ENCODE measurements at places on chromosomes 1 and 21. TPM values are rescaled to one million over a fixed set of nuclear protein-coding genes. Genes with fewer than 3 reads are reported as not detected.

Gene ZC3H12A
- total RNA-seq: 3.6 TPM

GRCh38 chr21:36149788-36150711, 6.6 kb upstream of the DOP1B start:
- peaks cover 30% of the 10 kb centered on the region for H3K27me3 ChIP-seq
- H3K4me1 ChIP-seq: peaks cover 8% of the 10 kb centered on the region
- H3K27ac ChIP-seq: no peak overlapping the region
- H3K36me3 ChIP-seq: no peaks in the 10 kb centered on the region
- H3K4me3 ChIP-seq: no peak overlapping the region

DNA sequence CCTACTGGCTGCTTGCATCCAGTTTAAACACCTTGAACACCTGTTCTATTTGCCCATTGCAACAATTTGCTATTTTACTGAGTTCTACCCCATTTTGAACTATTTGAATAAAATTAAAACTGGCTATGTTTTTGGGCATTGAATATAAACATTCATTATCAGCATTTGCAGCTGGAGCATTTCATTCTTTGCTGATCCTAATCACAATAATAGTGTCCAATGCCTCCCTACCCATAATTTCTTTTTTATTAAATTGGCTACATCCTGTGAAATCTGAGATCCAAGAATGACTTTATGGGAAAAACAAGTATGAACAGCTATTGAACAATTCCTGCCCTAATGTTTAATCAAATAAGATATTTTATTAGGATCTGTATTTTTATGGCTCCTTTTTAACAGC, 447.9 kb downstream of the PLA2G4A start:
- no peak for DNase-seq
- H3K27ac ChIP-seq: no peak overlapping the region
- H3K4me3 ChIP-seq: no peak overlapping the region
- no peaks in the 10 kb centered on the region for H3K36me3 ChIP-seq

Gene SUSD4
- total RNA-seq: 0.56 TPM

Gene HTR1D
- not detected for total RNA-seq

GRCh38 chr1:150397392-150398032, 33.6 kb downstream of the RPRD2 start:
- no peaks in the 10 kb centered on the region for H3K4me1 ChIP-seq
- no peak overlapping the region for H3K4me3 ChIP-seq
- no peak overlapping the region for H3K27ac ChIP-seq
- H3K27me3 ChIP-seq: no peaks in the 10 kb centered on the region
- no peak for DNase-seq
- H3K36me3 ChIP-seq: peaks cover 30% of the 10 kb centered on the region

Gene MAP3K21
- 0.51 TPM for total RNA-seq

DNA sequence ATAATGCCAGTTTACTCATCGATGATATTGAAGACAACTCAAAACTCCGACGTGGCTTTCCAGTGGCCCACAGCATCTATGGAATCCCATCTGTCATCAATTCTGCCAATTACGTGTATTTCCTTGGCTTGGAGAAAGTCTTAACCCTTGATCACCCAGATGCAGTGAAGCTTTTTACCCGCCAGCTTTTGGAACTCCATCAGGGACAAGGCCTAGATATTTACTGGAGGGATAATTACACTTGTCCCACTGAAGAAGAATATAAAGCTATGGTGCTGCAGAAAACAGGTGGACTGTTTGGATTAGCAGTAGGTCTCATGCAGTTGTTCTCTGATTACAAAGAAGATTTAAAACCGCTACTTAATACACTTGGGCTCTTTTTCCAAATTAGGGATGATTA, 13.7 kb downstream of the GGPS1 start:
- H3K4me3 ChIP-seq: no peak overlapping the region
- H3K4me1 ChIP-seq: no peaks in the 10 kb centered on the region
- peaks cover 11% of the 10 kb centered on the region for H3K36me3 ChIP-seq
- H3K27me3 ChIP-seq: no peaks in the 10 kb centered on the region

Gene FAM177B
- not detected for total RNA-seq

DNA sequence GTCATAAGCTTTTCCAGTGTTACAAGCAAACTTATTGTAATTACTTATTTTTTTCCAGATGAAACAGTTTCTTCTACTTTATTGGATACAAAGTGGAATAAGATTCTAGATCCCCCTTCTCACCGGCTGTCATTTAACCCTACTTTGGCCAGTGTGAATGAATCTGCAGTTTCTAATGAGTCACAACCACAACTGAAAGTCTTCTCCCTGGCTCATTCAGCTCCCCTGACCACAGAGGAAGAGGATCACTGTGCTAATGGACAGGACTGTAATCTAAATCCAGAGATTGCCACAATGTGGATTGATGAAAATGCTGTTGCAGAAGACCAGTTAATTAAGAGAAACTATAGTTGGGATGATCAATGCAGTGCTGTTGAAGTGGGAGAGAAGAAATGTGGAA, 95.5 kb downstream of the ZFYVE9 start:
- no peaks in the 10 kb centered on the region for H3K36me3 ChIP-seq
- no peaks in the 10 kb centered on the region for H3K27me3 ChIP-seq
- no peak overlapping the region for H3K4me3 ChIP-seq
- DNase-seq: no peak
- H3K27ac ChIP-seq: no peak overlapping the region
- no peaks in the 10 kb centered on the region for H3K4me1 ChIP-seq

DNA sequence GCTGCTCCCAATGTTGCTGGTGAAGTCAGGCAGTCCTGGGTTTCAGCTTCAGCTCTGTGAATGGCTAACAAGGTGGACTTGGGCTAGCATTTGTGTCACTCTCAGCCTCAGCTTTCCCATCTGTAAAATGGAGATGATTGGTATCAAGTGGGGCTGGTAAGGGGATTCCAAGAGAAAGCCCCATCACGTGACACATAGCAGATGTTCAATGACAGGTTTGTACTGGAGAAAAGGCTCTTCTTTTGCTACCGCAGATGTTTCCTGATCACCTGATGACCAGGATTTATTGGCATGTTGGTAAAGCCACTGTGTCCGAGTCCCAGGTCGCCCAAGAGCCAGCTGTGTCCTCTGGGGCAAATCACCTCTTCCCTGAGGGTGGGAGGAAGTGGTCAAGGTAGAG, 335.0 kb downstream of the MATN1 start:
- no peak for DNase-seq
- H3K4me1 ChIP-seq: no peaks in the 10 kb centered on the region
- H3K27me3 ChIP-seq: peaks cover 23% of the 10 kb centered on the region

Gene RAP1GAP
- total RNA-seq: 5.3 TPM

Gene ZNF683
- not detected for total RNA-seq

GRCh38 chr1:200627575-200628222, 7.1 kb upstream of the KIF14 start:
- no peak overlapping the region for H3K4me3 ChIP-seq
- peaks cover 11% of the 10 kb centered on the region for H3K4me1 ChIP-seq
- no peaks in the 10 kb centered on the region for H3K27me3 ChIP-seq
- DNase-seq: no peak
- no peak overlapping the region for H3K27ac ChIP-seq

DNA sequence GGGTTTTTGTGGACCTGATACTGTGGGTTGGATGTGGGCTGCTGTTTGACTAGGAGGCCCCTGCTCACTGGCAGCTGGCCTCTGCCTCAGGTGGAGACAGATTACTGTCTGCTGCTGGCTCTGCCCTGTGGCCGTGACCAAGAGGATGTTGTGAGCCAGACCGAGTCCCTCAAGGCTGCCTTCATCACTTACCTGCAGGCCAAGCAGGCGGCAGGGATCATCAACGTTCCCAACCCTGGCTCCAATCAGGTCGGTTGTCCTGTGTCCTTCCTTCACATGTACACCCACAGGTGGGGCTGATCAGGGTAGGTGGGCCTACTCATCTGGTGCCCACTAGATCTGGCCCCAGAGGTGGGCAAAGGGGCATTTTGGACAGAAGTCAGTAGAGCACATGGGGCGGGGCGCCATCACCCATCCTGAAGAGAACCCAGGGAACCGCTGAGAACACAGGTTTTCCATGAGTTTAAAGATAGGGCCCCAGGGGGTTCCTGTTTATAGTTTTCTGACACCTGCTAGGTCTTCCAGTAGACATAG, 37.2 kb downstream of the ZBTB17 start:
- H3K27me3 ChIP-seq: no peaks in the 10 kb centered on the region
- H3K27ac ChIP-seq: no peak overlapping the region
- DNase-seq: no peak
- H3K4me3 ChIP-seq: no peak overlapping the region
- peaks cover 4% of the 10 kb centered on the region for H3K4me1 ChIP-seq

DNA sequence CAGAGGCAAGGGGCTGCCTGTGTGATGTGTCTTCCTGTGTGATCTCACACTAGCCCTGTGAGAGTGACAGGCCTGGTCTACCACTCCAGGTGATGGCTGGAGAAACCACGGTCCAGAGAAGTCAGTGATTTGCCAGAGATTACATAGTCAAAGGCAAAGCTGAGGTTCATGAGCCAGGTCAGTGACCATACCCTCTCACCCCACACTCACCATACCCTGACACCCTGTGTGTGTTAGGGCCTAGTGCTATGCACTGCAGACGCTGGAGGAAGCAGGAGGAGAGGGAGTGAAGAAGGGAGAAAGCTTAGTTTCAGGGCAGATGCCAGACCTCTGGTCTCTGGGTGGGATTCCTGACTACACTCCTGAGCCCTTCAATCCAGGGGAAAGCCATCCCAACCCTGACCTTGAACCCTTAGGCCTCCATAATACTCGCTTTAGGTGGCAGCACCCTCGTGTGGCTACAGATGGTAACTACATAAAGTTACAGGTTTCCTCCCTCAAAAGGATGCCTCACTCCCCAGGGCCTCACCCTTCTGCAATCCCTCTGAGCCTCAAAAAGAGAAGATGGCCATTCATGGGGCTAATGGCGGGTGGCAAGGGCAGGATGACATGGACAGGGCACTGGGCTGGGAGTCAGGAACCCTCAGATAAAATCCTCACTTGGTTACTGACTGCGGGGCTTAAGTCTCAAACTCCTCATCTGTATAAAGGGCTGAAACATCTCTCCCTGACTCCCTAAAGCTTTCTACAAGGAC, 20.8 kb upstream of the SDC3 start:
- H3K27me3 ChIP-seq: peaks cover 2% of the 10 kb centered on the region
- no peak overlapping the region for H3K4me3 ChIP-seq
- H3K27ac ChIP-seq: peak overlapping the region; percentile 78
- H3K4me1 ChIP-seq: peaks cover 33% of the 10 kb centered on the region

Gene LAD1
- total RNA-seq: not detected

- peak within 1 kb of the TSS; percentile 99 for H3K27ac ChIP-seq
- peaks cover 3% of the 10 kb centered on the region for H3K27me3 ChIP-seq
- H3K4me1 ChIP-seq: peaks cover 41% of the 10 kb centered on the region
Measured at GRCh38 chr1:154557939-154558719, at the start of gene UBE2Q1. UBE2Q1 (minus strand) TSS chr1:154558662; CDS start chr1:154558553, 109 bp downstream.

GRCh38 chr21:31030367-31031106, 7.7 kb downstream of the KRTAP19-8 start:
- peaks cover 6% of the 10 kb centered on the region for H3K4me1 ChIP-seq
- H3K27me3 ChIP-seq: peaks cover 3% of the 10 kb centered on the region
- H3K36me3 ChIP-seq: no peaks in the 10 kb centered on the region
- no peak overlapping the region for H3K27ac ChIP-seq
- no peak overlapping the region for H3K4me3 ChIP-seq
- no peak for DNase-seq

GRCh38 chr1:209647156-209647555, 5.1 kb downstream of the LAMB3 start:
- no peak overlapping the region for H3K4me3 ChIP-seq
- no peaks in the 10 kb centered on the region for H3K36me3 ChIP-seq
- no peaks in the 10 kb centered on the region for H3K27me3 ChIP-seq
- DNase-seq: no peak
- H3K27ac ChIP-seq: no peak overlapping the region
- no peaks in the 10 kb centered on the region for H3K4me1 ChIP-seq

Gene CGN
- 7.2 TPM for total RNA-seq

DNA sequence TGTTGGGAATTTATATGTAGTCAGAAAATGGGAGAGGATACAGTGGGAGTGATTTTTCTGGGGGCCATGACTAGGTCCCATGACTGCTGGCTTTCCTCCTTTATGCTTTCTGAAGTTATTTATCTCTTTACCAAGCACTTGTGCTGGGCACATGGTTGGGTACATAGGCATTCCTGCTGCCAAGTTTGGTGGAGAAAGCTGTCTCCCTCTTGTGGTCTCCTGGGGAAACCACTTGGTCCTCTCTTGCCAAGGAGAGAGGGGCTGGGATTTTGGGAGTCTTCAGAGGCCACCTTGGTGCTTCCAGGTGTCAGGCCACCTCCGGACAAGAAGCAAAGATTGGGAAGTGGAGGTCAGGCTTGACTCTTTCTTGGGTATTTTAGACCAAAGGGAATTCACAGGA, 120.2 kb upstream of the KCNE2 start:
- H3K27ac ChIP-seq: no peak overlapping the region
- no peaks in the 10 kb centered on the region for H3K27me3 ChIP-seq
- DNase-seq: no peak
- H3K4me3 ChIP-seq: no peak overlapping the region
- H3K36me3 ChIP-seq: no peaks in the 10 kb centered on the region

DNA sequence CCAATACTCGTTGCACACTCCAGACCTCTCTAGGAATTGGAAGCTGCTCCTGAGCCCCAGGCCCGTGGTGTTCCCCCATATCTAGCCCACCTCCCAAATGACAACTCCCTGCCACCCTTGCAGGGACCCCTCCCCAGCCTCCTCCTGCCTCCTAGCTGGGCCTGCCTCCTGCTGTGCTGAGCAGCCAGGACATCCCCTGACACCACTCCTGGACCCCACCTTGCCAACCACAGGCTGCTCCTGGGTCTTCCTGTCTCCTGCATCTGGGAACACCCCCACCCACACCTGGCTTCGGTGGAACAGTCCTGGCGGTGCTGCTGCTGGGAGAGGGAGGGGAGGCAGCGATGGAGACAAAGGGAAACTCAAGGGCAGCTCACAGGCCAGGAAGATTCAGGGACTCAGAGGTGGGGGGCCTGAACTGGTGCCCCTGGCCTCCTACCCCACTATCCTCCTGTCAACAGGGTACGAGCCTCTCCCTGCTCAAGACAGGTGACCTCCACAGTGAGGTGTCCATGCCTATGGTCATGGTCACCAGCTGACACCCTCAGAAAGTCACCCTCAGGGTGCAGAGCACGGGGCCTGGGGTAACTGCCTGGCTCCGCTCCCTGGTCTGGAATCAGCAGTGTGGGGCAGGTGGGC, 81.2 kb downstream of the RIPK4 start:
- H3K4me3 ChIP-seq: no peak overlapping the region
- DNase-seq: no peak
- peaks cover 26% of the 10 kb centered on the region for H3K4me1 ChIP-seq
- no peak overlapping the region for H3K27ac ChIP-seq

GRCh38 chr1:152533327-152533938, 19.2 kb downstream of the CRCT1 start:
- DNase-seq: no peak
- no peaks in the 10 kb centered on the region for H3K4me1 ChIP-seq
- H3K4me3 ChIP-seq: no peak overlapping the region
- no peaks in the 10 kb centered on the region for H3K27me3 ChIP-seq
- H3K36me3 ChIP-seq: peaks cover 15% of the 10 kb centered on the region
